ENCODE measurements at places on chromosomes 3 and 15.

DNA sequence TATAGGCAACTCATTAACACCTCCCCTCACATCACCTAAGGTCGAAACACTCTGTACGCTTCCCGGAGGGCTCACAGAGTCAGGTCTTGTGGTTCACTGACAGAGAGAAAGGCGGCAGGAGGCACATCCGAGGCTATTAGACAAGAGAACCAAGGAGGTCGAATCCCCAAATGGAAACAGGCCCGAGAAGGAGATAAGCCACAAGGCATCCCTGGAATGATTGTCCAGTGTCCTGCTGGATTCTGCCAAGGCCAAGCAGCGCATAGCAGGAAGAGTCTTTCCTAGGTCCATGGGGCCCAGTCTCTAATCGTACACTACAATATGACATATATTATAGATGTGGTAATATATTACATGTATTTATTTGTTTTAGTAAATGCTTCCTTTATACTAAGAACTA lies 58.5 kb downstream of the ANXA2 start:
- no peak for DNase-seq

DNA sequence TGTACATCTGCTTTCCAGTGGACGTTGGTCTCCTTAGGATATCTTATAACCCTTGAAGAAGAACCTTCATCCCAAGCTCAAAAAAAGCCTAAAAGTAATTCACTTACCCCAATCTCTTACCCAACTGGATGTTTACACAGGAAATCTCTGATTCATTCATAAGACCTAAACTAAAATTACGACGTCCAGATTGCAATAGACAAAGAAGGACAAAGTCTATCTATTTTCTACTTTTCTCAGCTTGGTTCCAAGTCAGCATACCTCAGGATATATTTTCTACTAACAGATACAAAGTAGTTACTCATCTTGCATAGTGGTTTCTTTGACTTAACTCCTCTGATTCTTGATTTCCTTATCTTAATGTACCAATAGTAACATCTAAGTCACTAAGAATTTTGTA lies 669.9 kb downstream of the OTOL1 start:
- DNase-seq, result no peak

DNA sequence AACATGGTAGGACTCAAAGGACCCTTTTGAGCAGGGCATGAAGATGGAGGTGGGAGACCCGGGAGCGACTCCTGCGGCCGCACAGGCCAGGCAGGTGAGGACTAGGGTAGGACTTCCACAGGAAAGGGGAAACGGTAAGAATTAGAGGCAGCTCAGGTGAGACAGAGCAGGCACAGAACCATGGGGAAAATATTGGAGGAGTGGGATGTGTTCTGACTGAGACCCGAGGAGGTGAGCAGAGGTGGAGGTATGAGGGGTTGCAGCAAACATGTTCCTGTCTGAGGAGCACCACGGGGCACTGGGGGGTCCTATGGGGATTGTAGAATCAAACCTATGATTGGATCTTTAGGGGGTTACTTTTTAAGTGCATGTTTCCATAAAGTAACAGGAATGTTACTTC lies 1.4 kb upstream of the ISG20 start:
- no peak for DNase-seq

DNA sequence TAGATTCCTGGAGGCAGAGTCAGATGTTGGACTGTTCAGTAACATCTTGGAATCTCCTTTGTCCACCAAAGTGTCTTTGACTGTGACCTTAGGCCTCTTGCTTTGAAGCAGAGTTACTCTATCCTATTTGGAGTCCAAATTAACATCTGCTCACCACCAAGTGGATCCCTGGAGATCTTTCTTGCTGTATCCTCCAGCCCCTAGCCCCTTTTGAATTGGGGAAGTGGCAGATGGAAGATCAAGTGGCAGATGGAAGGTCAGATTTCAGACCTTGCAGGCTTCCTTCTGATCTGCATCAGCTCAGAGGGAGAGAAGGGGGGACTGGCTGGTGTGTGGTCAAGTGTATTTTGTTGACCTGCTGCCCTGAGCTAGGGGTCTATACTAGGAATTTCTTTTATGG lies 125.0 kb upstream of the ROPN1 start:
- DNase-seq, result no peak

DNA sequence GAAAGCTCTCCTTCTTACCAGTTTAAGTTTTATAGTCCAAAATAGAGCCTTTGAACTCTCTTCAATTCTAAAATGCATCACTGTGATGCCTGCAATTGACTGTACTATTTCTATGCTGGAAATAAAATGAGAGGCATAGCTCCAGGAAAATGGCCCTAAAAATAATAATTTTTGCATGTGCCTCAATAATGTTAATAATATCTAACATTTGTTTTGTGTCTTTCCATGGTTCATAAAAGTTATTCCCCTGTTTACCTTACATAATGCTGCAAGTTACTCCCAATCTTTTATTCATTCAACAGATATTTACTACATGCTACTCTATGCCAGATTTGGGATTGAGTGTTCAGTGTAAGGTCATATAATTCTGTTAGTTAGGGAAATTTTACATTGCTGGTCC lies 574.0 kb downstream of the RBMS3 start:
- no peak for DNase-seq

DNA sequence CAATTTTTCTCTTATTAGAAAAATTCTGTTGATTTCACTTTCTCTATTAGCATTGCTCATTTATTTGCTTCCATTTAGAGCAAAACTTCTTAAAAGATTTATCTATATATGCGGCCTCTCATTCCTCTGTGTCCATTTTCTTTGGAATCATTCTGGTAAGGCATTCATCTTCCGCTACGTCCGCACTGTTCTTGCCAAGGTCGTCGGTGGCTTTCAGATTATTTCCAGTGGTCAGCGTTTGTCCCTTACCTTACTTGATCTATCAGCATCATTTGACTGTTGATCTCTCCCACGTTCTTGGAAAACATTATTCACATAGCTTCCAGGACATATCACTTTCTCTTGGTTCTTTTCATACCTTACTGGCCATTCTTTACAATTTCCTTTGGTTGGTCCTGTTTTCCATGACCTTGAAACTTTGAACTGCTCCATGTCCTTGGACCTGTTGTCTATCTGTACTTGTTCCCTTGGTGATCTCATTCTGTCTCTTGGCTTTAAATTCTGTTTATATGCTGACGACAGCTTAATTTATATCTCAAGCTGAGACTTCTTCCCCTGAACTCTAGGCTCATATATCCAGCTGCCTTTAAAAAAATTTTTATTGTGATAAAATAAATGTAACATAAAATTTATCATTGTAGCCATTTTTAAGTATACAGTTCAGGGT lies 54.5 kb downstream of the SLMAP start:
- DNase-seq, result no peak

DNA sequence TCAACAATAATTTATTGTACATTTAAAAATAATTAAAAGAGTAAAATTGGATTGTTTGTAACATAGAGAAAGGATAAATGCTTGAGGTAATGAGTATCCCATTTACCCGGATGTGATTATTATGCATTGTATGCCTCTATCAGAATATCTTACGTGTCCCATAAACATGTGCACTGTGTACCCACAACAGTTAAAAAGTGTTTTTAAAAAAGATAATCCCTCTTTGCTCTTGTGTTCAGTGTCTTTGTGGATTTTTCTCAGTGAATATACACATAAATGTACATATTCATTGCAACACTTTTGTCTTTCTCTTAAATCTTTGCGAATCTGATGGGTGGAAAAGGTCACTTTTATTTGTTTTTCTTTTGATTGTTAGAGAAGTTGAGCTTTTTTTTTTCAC lies 20.4 kb downstream of the YEATS2 start:
- no peak for DNase-seq

DNA sequence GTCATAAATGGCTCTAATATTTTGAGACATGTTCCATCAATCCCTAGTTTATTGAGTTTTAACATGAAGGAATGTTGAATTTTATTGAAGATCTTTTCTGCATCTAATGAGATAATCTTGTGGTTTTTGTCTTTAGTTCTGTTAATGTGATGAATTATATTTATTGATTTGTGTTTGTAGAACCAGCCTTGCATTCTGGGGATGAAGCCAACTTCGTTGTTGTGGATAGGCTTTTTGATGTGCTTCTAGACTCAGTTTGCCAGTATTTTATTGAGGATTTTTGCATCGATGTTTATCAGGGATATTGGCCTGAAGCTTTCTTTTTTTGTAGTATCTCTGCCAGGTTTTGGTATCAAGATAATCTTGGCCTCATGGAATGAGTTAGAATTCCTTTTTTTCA lies 72.0 kb upstream of the CD96 start:
- no peak for DNase-seq

GRCh38 chr3:102360183-102360860 lies 74.5 kb upstream of the ZPLD1 start:
- no peak for DNase-seq

- peak; percentile 54 for DNase-seq
These were observed 238.8 kb downstream of the EDEM1 start for GRCh38 chr3:5426094-5426883.

DNA sequence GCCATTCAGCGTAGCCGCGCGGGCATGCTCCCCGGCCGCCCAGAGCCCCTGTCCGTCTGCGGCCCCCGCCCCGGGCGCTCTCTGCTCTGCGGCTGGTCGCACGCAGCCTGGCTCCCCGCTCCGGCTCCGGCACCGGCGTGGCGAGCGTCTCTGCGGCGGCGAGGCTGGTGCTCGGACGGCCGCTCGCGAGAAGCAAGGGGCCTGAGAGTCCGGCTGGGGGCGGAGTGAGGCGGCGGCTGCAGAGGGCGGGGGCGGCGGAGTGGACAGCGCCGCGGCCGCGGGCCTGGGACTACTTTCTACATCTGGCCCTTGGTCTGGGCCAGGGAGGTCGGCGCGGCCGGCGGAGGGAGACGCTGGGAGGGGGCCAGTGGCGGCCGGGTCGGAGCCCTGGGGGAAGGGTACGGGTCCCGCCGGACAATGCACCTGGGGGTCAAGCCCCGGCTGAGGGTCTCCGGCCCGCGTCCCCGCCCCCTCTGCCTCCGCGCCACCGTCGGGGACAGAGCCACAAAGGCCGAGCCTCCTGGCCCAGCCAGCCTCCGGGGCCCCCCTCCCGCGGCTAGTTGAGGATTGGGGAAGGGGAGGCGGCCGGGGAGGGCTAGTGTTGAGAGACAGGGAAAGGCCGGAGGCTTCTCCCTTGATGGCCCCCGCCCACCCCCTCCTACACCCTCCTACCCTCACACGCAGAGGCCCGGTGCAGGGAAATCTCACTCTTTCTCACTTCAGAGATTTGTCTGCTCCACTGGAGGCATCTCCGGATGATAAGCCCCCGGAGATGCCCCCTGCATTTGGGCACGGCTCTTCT lies at the start of gene PRTG:
TSS of gene PRTG (minus strand) at position 226 of the 802 bp plus-strand sequence. CDS start at position 5, 221 bp downstream.
- DNase-seq, result no peak

- no peak for DNase-seq
These were observed 22.9 kb downstream of the ATP8B4 start for GRCh38 chr15:50095938-50096821.

GRCh38 chr3:40191850-40192448 lies 117.6 kb upstream of the EIF1B start:
- DNase-seq, result peak; percentile 48

DNA sequence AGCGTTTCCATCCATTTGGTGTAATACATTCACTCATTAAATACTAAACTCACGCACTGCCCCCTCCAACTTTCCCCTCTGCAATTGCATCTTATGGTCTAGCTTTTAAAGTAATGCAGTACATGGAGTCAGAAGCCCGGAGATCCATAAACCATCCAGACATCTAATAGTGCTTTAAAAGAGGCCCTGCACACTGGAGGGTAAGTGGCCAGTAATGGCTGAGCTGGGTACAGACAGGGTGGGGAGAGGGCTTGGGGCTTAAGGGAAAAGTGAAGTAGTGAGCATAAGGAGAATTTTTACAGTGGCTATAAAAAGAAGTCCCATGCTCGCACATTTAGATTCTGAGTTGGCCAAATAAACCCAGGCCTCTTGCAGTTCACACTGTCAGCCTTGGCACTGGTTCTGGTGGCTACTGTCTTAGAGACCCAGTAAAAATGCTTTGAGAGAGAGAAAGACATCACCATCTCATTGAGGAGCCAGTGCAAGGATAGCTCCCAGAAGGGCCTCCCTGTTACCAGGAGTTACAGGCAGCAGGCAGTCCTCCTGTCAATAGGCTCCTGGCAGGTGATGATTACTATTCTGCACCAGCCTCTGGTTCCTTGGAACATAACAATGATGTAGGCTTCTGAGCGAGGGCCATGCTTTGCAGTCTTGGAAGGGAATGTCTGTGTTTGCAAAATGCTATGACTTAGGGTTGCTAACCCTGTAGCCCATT lies 112.6 kb upstream of the NEO1 start:
- no peak for DNase-seq

DNA sequence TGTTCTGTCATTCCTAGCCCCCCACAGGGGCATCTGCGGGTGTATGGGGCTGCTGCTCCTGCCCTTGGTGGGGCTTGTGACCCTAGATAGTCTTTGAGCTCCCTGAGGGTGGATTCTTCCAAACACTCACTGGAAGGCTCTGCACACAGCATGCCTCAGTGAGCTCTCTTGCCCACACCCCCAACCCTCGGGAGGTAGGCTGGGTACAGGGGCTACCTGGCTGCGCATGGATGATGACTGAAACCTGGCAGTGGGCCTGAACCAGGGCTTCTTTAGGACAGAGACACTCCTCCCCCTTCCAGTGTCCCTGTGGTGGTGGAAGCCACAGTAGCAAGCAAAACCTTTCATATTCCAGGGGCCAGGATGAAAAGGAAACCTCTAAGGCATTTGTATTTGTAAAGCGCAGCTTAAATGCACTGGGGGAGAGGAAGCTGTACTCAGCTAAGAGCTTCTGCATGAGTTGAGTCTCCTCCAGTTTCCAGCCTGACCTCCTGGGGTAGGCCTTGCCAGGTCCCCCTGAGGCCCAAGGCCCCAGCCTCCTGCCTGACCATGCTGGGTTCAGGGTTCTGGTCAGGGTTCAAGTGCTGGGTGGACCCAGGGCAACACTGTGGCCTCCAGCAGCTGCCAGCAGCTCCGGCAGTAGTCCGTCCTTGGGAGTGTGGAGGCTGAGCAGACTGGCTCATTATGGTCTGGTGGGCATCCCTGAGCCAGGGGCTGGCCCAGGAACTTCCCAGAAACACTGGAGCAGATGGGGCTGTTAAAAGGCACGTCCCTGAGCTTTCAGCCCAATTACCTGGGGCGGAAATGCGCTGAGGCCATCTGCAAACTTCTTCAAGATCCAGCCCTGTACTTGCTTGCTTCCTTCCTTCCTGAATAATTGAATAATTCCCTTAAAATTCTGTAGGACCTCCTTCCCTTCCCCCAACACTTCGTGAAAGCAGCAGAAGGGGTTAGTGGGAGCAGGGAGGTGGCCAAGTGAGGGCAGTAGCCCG lies 89.7 kb downstream of the HMG20A start:
- DNase-seq, result no peak

DNA sequence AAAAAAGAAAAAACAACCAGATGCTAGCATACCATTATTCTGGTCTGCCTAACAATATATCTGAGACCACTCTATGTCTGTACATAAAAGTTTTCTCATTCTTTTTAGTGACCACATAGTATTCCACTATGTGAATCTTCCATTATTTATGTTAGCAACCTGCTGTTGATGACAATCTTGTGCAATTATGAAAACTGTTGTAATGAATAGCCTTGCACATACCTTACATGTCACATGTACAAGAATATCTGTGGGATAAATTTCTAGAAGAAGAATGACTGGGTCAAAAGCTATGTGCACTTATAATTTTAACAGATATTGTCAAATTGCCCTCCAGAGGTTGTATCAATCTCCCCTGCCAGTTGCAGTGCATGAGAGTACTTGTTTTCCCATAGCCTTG lies 62.5 kb downstream of the ARHGAP31 start:
- DNase-seq, result no peak
